DND-41 (cell line): ENCODE measurements at places on chromosomes 3 and 15.

DNA sequence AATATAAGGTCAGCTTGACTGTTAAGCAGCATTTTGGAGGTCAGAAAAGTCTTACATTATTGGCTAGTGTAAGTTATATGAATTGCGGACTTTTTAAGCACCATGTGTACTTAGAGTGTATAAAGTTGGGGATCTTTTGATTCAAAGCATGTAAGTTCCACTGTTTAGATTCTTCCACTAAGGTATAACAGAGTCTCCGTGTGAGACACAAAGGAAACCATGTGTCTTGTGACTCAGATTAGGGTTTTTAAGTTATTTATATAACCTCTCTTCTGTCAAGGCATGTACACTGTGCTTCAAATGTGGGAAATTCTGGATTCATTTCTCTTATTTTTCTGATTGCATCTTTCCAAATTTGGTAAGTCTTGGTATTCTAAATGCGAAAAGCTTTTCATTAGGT, 143.5 kb upstream of the SOX2 start:
- no peak for DNase-seq

GRCh38 chr3:177538048-177538749, 340.9 kb upstream of the TBL1XR1 start:
- no peak for DNase-seq

- no peak for DNase-seq
Observed at GRCh38 chr15:59280855-59281254, 74.2 kb downstream of the LDHAL6B start.

DNA sequence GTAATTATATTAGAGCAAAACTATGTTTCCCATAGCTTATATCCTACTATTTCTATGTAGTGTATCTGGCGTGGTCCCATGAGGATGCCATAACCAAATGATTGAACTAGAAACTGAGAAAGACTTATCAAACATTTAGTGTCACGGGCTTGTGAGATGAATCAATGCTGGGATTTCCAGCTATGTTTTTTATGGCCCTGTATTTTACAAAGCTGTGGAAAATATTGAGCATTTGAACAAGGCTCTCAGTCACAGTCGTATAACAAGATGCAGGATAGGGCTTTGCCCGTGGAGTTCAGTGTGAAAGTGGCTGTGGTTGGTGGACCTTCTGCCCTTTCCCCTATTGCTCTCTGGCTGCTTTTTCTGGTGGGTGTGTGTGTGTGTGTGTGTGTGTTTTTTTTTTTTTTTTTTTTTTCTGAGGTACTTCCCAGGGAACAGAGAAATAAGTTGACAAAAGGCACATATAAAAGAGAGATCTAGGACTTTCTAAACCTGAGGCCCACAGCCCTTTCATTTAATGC, 60.7 kb downstream of the CACNA1D start:
- DNase-seq: no peak

DNA sequence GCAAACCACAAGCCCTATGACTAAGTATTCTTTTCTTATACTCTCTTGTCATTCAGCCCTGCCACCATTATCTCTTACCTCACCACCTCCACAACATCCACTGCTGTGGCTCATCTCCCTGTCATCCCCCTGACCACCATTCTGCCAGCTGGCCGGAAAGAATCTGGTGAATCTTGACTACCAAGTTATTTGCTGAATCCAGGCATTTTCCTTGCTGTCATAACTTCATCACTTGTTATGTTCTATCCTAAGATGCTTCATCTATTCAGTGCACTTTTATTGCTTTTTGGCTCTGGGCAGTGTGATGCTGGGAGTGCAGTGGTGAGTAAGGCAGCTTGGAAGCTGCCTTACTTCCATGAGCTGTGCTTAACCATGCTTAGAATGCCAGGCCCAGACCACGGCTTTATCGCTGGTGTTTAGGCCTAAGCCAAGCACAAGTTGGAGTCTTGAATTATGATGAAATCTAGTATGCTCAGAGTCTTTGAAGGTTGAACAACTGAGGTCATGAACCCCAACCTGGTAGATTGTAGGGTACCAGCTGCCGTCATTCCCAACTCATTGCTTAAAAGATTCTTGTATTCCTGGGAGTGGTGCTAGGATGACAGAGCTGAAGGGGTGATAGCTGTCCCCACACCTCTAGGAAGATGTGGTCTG, 27.0 kb upstream of the APH1B start:
- no peak for DNase-seq

DNA sequence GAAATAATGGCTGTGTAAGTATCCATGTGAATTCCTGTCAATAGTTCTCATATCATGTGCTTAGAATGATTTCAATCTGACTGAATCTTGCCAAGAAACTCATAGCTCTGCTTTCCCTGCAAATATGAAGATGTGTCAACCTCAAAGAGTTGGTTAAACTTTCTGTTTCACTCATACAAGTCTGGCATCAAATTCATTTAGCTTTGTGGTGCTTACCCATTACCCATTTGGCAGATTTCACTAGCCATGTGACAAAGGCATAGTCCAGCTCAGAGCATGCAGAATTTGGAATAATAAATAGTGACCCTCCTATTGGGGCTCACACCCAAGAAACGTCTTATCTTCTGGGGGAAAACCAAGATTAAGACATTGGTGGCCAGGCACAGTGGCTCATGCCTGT, 256.6 kb upstream of the TPRG1 start:
- no peak for DNase-seq
